ENCODE measurements at places on chromosomes 2 and 18.

DNA sequence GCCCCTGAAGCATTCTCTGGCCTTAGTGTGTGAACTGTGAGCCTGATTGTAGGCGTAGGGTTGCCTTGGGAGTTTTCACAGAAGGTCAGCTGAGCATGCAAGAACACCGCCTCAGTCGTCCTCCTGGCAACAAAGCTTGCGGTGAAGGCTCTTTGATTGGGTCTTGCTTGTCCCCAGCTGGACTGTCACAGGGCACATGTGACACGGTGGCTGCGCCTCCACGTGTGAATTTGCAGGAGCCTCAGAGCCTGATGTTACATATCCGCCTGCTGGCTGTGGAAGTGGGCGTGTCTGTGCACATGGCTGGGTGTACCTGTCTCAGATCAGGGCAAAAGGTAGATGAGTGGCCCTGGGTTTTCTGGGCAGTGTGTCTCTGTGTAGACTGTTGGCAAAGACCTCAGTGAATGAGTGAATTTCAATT, 228.7 kb downstream of the HAUS1 start:
- no peak for DNase-seq

- DNase-seq, result no peak
Measured at GRCh38 chr2:183204397-183204796, 80.2 kb downstream of the NUP35 start.

- no peak for DNase-seq
Measured at GRCh38 chr2:16226943-16227664, 286.8 kb downstream of the MYCN start.

DNA sequence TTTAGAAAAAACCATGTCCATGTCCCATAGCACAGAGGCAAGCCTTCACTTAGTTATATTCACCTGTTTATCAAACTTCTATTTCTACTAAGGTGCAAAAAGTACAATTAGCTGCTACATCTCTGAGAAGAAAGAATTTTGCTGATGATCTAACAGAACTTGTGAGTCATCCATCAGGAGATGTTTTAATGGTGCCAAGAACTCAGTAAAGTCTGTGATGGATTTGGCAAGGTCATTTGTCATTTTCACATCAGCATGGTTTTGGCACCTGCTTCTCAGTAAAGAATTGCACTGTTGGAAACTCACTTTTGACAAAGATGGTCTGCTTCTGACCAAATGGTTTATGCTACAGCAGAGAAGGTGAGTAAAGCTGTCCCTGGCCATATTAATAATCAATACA, 195.7 kb upstream of the TMEFF2 start:
- no peak for DNase-seq

DNA sequence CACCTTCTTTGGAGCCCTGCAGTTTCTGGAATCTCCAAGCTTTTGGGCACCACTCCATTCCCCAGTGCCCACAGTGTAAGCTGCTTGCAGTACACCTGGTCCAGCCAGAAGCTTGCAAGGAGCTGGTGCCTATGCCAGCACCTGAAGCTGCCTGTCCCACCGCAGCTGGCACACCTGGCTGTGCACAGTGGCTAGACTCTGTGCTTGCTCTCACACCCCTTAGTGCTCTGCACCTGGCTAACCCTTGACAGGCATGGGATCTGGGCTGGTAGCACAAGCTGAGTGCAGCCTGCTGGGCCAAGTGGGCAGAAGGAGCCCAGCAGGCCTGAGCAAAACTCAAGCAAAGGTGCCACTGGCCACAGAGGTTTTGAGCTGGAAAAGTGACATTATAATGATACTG, 183.8 kb upstream of the MC4R start:
- DNase-seq, result no peak

DNA sequence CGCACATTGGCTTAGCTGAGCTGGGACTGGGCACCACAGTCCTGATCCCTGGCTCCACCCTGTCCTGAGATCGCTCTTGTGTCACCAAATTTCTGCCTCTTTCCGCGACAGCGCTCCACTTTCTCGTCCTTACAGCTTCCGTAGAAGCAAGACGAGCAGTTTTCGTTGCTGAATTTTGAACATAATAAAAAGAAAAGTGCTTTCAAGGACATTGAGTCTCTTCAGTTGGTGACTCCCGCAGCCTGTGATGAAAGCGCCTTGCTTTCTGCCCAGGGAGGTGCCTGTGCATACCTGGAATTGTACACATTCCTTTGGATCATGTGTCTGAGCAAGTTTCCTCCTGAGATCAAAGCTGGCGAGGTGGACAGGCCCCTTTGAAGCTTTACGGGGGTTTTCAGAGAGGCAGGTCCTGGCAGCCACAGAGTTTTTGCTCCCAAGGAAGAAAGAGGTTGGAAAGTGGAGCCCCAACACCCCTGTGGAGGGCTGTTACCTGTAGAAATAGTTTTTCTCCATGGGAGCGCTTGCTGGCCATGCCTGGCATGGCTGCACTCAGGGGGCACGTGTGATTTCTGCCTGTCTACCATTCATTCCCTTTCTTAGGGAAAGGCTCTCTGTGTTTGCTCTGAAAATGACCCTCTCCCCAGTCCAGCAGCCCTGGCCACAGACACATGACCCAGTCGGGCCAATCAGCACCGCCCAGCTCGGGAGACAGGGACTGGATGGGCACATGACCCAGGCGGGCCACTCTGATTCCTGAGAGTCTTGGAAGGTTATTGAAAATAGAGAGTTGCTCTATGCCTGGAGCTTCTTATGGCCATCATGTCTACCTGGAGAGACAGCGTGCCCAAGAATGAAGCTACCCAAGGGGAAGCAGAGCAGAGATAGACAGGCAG, 115.6 kb upstream of the OTOS start:
- no peak for DNase-seq

DNA sequence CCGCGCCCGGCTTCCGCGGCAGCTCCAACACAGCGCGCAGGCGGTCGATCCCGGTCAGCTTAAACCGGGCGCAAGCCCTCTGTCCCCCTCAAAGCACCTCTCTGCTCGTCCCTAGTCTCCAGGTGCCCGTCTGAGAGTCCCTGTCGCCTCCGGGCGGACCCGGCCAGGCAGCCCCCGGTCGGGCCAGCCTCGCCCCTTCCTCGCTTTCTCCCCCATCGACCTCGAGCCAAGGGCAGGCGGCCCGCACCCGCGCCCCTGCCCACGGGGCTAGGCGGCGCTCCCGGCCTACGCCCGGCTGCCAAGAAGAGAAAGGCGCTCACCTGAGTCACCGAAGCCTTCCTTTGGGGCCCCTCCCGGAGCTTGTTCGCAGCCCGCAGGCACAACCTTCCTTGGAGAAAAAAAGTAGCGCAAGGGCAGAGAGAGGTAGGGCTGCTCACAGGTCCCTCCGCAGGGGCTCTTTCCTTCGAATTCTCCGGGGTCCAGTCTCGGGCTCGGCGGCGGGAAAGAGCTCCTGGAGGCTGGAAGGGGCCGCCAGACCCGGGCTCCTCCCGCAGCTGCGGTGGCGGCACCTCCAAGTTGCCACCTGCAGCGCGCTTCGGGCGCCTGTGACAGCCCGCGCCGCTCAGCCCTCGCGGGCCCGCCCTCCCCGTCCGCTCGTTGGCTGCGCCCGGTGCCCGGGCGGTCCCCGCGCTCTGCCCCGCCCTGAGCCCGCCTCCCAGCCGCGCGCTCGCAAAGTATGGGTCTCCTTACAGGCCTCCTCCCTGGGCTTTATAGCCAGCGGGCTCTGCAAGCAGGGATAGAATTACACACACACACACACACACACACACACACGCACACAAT, 86.5 kb upstream of the EPB41L3 start:
- DNase-seq, result peak; percentile 0

GRCh38 chr2:217902379-217903141, 100.2 kb downstream of the TNS1 start:
- DNase-seq, result no peak

GRCh38 chr2:218427741-218428140, 8.8 kb downstream of the VIL1 start:
- no peak for DNase-seq

GRCh38 chr2:235746257-235746934, 252.6 kb downstream of the AGAP1 start:
- DNase-seq, result no peak

DNA sequence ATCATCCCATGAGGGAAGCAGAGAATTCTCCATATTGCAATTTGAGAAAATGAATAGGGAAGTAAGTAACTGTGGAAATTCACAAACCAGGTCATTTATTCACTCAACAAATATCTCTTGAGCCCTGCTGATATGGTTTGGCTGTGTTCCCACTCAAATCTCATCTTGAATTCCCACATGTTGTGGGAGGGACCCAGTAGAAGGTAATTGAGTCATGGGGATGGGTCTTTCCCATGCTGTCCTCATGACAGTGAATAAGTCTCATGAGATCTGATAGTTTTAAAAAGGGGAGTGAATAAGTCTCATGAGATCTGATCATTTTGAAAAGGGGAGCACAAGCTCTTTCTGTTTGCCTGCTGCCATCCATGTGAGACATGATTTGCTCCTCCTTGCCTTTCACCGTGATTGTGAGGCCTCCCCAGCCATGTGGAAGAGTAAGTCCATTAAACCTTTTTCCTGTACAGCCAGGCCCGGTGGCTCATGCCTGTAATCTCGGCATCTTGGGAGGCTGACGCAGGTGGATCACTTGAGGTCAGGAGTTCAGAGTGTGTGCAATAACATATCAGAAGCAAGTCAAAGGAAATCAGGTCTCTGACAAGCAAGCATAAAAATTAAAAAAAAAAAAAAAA, 193.2 kb downstream of the NDUFA10 start:
- DNase-seq, result no peak

- no peak for DNase-seq
Measured at GRCh38 chr2:27029051-27029450, 3.7 kb upstream of the TMEM214 start.

- DNase-seq, result no peak
Measured at GRCh38 chr2:210536973-210537650, 19.3 kb upstream of the CPS1 start.

- DNase-seq, result no peak
Measured at GRCh38 chr18:22536558-22536957, 118.8 kb upstream of the CTAGE1 start.

DNA sequence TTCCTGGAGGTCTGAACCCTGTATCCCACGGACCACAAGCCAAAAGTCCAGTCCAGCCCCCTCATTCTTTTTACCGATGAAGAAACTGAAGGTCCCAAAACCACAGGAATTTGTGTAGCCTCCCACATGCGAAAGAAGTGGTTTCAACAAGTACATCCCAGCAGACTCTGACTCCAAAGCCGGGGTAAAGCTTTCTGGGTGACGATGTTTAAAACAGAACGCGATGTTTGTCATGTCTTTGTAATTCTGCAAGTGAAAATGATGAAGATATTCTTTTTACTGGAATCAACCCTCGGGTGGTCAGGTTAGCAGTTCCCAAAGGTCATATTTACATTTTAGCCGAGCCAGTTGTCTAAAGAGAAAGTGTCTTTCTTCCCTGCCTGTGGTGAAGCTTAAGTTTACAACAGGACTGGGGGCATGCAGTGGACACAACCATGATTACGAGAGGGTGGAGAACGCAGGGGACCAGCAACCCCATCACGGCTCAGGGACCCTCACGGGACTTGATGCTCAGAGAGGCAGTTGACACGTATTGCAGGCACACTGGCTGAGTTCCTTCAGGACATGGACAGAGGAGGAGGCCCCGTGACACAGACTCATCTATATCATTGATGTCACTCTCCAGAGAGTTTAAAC, 17.8 kb upstream of the TMEM131 start:
- DNase-seq, result no peak

- DNase-seq, result no peak
Measured at GRCh38 chr2:102172745-102173144, 14.1 kb upstream of the IL1RL2 start.

DNA sequence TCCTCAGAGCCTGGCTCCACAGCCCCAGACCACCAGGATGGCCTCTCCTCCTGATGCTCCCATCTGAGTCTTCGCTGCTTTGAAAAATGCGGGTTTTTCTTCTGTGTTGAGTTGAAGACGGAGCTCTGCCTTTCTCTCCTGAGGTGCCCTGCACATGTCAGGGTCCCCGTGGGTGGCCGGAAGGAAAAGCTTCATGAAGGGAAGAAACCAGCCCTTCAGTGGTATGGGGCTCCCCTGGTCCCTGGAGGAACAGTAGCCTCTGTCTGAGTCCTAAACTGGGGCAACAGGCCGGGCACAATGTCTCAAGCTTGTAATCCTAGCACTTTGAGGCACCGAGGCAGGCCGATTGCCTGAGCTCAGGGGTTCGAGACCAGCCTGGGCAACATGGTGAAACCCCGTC, 54.7 kb upstream of the CAB39 start:
- DNase-seq, result no peak

- no peak for DNase-seq
Measured at GRCh38 chr2:38711558-38711957, 39.6 kb downstream of the SRSF7 start.

GRCh38 chr2:192184349-192184748, 10.4 kb downstream of the TMEFF2 start:
- no peak for DNase-seq

DNA sequence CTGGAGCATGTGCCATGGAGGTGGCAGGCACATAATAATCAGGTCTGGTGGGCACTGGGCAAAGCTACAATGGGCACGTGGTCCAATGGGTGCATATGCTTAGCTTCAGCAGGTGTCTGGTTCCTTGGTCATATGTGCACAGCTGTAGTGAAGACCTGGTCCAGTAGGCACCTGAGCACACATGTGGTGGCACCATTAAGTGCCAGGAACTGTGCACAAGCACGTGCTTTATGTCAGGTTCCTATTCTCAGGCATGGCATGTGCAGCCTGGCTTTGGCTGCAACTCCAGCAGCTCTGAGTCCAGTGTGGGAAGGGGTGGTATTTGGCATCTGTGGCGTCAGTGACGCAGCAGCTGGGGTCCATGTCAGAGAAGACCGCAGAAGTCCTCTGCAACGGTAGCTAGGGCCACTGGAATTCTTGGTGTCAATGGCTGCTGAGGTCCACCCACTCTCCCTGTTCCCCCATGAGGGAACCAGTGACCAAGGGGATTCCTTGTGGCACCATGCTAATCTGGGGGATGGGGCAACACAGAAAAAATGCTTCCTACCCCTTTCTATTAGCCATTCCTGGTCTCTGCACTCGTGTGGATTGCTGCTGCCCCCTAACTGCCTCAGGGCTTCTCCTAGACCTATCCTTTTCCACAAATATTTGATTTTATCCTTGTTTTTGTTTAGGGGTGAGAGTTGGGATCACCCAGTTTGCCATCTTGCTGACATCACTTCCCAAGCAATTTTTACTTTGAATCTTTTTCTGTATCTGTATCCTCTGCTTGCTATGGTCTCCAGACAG, 262.9 kb upstream of the MAP2 start:
- no peak for DNase-seq

GRCh38 chr2:150495001-150495400, 7.5 kb upstream of the RND3 start:
- no peak for DNase-seq

GRCh38 chr18:36708366-36708765, 120.4 kb downstream of the TPGS2 start:
- no peak for DNase-seq

All from activated T-helper 1 cell treated with anti-CD3 and anti-CD28 coated beads, Interleukin-2, amount 50 U/mL, for 16 hours (primary cell).